ENCODE measurements at places on chromosomes 7 and 10.
A peak's percentile ranks its signal among the peaks of the same experiment; 100 is the strongest.

DNA sequence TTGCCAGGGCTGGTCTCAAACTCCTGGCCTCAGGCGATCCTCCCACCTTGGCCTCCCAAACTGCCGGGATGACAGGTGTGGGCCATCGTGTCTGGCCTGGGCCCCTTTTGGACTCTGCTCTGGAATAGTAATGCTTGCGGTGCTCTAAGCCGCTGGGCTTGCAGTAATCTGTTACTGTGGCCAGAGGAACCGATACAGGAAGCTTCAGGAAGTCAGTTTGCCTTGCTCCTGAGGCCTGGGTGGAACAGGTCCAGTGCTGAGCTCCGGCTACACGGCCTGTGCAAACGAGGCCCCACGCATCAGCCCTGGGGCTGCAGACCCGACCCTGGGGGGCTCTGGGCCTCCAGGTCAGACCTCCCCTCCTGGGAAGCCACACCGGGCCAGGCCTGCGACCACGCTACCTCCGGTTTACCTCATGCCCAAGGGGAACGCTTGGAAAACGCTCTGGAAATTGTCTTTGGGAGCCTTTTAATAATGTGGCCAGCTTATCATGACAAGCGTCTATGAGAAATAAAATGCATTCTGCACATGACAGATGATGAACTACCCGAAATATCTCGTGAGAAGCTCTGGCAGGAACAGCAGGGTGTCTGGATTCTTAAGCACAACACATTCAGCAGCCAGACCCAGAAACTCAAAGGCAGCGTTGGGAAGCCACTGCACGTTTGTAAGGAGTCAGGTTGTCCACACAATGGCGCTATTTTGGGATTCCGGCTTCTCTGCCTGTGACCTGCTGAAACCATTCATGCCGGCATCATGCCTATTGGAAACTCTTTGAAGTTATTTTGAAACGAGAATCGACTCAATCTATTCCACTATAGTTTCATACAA is 10.1 kb upstream of the ADAP1 start:
- DNase-seq = no peak

GRCh38 chr10:42939237-42939636 is 137.6 kb upstream of the RET start:
- DNase-seq = no peak

- DNase-seq = no peak
These were observed 660 bp downstream of the CALHM1 start for GRCh38 chr10:103457896-103458583.

GRCh38 chr10:3620818-3621217 is 164.2 kb downstream of the KLF6 start:
- no peak for DNase-seq

DNA sequence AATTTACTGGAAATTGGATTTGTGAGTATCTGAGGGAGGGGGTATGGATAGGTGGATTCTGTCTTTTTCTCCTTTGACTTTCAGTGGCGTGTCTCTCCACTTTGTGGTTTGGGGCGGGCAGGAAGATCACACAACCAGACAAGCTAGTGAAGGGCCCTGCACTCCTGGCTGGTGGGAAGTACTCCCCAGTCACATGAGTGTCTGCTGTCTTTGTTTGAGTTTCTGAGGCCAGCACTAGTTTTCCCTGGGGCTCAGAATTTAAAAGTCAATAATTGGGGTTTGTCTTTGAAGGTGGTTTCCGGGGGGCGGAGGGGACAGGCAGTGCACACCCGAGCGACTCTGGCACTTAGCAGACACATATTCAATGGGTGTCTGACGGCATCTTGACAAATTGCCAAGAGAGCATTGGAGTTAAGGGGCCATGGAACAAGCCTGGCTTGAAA is 120.1 kb downstream of the WDFY4 start:
- DNase-seq = no peak

GRCh38 chr10:99781734-99782429 is 558 bp upstream of the ABCC2 start:
- no peak for DNase-seq

- DNase-seq = no peak
These were observed 65.6 kb upstream of the C10orf90 start for GRCh38 chr10:126736142-126736541.

DNA sequence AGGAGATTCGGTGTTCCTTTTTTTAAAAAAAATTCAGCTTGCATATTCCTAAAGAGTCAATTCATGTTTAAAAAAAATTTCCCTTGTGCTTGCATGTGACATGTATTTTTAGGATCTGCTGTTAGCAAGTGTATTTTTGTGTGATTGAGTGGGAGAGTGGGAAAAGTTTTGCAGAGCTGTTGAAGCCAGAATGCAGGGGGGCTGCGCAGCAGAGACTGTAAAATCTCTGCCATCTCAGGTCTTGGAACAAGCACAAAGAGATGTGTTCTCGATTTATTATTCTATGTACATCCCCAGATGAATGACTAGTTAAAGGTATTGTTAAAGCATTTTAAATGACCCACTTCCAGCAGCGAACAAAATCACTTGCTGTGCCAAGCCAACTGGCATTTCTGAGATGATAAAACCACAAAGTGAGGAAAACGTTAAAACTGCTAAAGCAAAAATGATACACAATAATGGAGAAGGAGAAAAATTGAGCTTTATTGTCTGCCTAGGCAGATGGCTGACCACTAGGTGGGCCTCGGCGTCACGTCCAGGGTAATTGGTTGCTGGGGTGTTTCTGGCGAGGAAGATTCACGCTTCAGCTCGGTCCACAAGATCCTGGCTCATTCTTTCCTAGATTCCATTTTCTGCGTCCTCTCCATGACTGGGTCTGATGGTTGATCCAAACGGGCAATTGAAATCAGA is 67.0 kb upstream of the ATRNL1 start:
- DNase-seq = no peak

DNA sequence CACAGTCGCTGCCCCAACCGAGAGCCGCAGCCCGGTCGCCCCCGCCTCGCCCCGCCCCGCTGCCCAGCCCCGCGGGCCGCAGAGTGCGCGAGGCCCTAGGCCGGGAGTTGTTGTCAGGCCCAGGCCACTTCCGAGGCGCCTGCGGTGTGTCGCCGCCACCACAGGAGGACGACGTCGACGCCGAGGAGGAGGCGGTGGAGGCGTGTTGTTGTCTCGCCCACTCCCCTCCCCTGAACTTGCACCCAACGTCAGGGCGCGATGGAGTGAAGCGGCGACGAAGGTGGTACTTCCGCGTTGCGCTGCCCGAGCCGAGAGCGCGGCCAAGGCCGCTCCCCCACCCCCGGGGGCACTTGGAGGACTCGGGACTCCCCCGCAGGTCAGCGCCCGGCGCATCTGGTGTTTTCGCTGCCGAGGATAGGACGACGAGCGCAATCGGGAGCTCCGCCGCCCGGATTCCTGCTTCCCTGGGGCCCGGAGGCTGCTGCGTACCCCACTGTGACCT is at the start of gene CDK13:
TSS of gene CDK13 (plus strand) at position 286 of the 502 bp plus-strand sequence. CDS start 386 bp downstream, outside the sequence.
- peak; percentile 78 for DNase-seq

- no peak for DNase-seq
These were observed 12.5 kb upstream of the HNRNPF start for GRCh38 chr10:43421519-43421918.

- DNase-seq = no peak
These were observed 55.5 kb upstream of the FIGNL1 start for GRCh38 chr7:50505553-50506210.

DNA sequence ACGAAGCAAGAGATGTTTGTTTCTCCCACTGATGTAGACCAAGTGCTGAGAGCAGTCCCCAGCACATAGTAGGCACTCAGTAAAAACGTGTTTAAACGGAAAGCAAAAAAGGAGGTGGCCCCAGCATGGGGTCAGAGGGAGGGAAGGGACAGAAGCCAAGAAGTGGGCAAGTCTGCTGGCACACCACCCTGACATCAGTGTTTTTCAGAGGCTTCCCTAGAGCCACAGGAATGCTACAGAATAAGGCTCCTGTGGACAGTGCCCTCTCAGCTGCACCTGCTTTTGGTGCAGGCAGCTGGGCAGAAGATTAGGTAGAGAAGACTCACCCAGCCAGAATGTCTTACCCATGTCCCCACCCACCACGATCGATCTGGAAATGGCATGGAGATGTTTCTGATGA is 8.3 kb upstream of the ANKRD1 start:
- DNase-seq = no peak

DNA sequence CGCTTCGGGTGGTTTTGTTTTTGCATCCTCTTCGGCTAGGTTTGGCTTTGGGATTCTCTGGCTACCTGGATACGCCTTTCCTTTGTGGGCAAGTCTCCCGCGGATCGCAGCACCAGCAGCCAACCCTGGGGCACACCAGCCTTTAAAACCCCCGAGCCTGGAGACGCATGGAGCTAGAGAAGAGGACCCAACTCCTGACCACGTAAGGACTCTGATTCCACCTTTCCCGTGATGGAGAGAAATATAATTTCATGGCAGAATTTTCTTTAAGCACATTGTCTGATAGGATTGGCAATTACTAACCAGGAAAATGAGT is 535.4 kb upstream of the GALNT17 start:
- DNase-seq = no peak

- DNase-seq = no peak
These were observed 229.6 kb downstream of the CREB5 start for GRCh38 chr7:28641752-28642545.

DNA sequence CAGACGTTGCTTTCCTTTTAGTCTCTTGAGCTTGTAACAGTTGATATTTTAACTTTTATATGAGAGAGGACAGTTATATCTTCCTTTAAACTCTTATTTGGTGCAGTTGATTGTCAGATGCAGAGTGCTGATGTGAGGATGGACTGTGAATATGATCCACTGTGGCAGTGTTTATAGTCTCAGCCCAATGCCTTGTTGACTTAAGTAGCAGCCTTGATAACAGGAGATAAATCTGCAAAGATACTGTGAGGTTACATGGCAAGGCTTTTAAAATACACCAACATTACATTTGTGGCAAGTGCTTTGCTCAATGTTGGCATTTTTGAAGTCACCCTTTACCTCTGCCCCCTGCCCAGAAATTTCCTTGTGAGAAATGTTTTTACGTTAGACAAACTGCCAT is 206.7 kb downstream of the AUTS2 start:
- no peak for DNase-seq

DNA sequence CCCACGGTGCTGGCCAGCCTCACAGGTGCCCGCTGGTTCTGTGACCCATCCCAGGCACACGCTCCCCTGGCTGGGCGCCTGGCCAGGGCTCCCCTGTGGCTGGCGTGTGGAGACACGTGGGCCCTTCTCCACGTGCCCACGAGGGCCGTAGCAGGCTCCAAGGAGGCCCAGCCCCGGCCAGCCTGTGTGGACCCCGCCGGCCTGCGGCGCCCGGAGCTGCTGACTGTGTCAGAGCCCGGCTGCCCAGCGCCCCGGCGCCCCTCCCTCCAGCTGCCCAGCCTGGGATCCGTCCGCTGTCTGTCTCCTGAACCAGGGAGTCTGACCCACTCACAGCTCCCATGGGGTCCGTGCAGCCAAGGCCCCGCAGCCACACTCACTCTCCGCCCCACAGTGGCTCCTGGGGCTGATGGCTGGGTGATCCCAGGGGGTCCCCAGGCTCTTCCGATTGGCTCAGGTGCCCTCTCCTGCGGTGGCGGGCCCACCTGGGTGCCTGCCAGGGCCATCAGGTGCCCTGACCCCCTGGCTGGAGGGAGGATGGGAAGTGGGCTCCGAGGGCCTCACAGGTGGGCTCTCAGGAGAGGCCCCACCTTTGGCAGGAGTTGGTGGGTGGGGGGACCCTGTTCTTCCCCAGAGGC is 9.6 kb downstream of the TMEM184A start:
- no peak for DNase-seq

DNA sequence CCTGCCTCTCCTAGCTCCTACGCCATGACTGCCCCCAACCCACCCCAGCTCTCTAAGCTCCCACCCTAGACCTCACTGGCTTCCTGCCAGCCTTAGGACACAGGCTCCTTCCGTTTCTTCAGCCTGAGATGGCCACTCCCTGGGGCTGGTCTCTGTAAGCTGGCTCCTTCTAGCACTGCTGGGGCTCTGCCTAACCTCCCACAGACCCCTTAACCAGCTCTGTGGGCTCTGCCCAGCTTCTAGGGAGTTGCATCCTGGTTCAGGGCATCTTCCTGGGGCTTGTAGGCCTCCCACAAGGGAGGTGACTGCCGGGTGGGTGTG is 478.6 kb upstream of the KLF6 start:
- no peak for DNase-seq

GRCh38 chr10:124883510-124884321 is 58.2 kb upstream of the ZRANB1 start:
- no peak for DNase-seq
